Skeletal muscle tissue (tissue), 5 donors: ENCODE measurements at places on chromosomes 16 and 17. TPM values are rescaled to one million over a fixed set of nuclear protein-coding genes. Genes with fewer than 3 reads are reported as not detected.

The HOXB1 gene
- total RNA-seq, result not detected

The TBX6 gene
- not detected for total RNA-seq

The TAC4 gene
- 2.1 TPM for total RNA-seq

The MED31 gene
- total RNA-seq, result 3.1 TPM

The TGFB1I1 gene
- total RNA-seq, result 30.8 TPM
